Activated CD8-positive, alpha-beta T cell treated with anti-CD3 and anti-CD28 coated beads, Interleukin-2, amount 10 ng/mL, durations not matched to agents 7 days and 5 days (primary cell): ENCODE measurements at places on chromosomes 13 and 19.

GRCh38 chr13:64480672-64481071, 2749.5 kb downstream of the PCDH9 start:
- DNase-seq = no peak

- no peak for DNase-seq
Measured at GRCh38 chr13:102400675-102401145, 1.1 kb downstream of the FGF14 start.

GRCh38 chr19:52142001-52142595, 2.4 kb upstream of the ZNF616 start:
- no peak for DNase-seq

GRCh38 chr13:48125794-48126228, 30.9 kb upstream of the MED4 start:
- DNase-seq = no peak
